ENCODE measurements at places on chromosomes 5 and 9. TPM values are rescaled to one million over a fixed set of nuclear protein-coding genes. Genes with fewer than 3 reads are reported as not detected.
A peak's percentile ranks its signal among the peaks of the same experiment; 100 is the strongest.

- no peak for DNase-seq
These were observed 11.1 kb downstream of the NIPSNAP3B start for GRCh38 chr9:104774831-104775573.

- DNase-seq = no peak
These were observed 56.5 kb upstream of the HAND1 start for GRCh38 chr5:154534457-154535050.

- no peak for DNase-seq
These were observed 518.1 kb downstream of the AGTPBP1 start for GRCh38 chr9:85223506-85224125.

DNA sequence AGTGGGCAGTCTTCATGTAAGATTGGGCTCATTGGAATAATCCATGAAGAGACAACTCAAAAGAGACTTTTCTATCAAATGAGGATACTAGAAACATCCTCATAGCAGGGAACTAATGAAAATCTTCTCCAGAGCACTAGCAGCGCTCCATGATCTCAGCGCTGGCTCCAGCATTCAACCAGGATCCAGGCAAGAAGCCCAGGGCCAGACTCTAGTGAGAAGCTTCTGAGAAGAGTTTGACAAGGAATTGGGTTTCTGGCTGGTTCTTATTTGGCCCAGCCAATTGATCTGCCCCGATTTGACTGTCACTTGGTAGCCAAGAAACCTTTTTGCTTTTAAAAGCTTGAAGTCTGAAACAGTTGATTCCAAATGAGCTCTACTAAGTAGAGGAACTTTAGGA is 60.1 kb downstream of the AOPEP start:
- no peak for DNase-seq

DNA sequence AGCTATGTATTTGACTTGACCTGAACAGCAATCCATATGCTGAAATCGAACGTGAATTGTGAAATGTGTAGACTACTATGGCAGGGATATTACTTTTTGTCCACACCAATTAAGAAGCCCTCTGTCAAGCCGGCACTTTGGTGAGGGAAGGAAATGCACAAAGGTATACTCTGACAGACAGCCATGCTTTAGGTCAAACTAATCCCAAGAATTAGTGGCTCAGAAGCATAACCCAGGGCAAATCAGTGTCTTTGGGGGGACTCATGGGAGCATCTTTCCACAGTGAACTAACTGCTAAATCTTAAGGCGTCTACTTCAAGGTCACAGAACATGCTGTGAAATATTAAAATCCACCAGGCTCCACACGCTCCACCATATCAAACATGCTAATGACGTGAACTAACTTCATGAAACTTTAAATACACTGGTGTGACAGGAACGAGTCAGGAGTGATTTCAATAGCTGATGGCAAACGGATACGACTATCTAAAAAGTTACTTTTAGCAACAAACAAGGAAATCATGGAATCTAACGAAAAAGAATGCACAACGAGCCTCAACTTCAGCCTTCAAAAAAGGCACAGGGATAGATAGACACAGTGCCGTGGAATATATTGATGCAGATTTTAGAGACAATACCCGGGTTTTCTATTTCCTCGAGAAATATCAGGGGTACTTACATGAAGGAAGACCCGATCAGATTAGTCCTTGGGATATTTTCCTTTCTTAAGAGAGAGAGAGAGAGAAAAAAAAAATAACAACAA is 527 bp downstream of the MEF2C start:
- no peak for DNase-seq

DNA sequence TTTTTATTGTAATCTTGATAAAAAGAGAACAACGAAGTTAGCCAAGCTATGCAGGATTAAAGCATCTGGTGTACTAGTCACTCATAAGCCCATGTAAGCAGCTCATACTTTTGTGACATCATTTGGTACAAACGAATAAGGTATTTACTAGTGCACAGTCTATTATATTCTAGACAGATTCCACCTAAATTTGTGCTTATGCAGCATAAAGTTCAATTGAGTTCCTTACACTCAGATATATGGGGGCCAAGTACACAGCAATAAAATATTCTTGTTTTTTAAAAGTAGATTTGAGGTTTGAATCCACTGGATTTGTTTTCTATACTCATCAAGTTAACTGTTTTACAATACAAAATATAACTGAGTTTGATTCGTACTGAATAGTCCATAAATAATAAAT is 1621.2 kb downstream of the MAT2B start:
- DNase-seq = no peak

GRCh38 chr5:150505041-150505511 is 2.9 kb upstream of the NDST1 start:
- DNase-seq = no peak

GRCh38 chr5:173315495-173316338 is 12.5 kb downstream of the STC2 start:
- peak; percentile 65 for DNase-seq

GRCh38 chr5:33649549-33650482 is 209.1 kb downstream of the TARS1 start:
- DNase-seq = no peak

GRCh38 chr9:81530310-81530810 is 159.0 kb downstream of the TLE1 start:
- no peak for DNase-seq

DNA sequence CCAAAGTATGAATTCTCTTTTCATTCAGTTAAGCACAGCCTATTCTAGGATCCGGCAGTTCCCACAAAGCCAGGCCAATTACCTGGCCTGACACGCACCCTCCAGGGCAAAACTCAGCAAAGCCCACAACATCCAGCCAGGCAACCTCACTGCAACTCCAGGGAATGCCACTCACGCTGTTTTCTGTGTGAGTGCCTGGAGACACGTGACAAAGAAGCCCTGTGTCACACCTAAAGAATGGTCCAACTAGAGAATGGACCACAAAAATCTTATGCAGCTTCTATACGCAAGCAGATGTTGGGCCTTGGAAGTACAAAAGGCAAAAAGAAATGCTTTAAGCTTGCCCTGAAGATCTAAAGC is 20.2 kb downstream of the RETREG1 start:
- no peak for DNase-seq

GRCh38 chr9:133792721-133793470 is 54.7 kb upstream of the SARDH start:
- peak; percentile 57 for DNase-seq

Gene SLC36A2
- not detected for total RNA-seq

Gene HSD17B3
- total RNA-seq = 0.84 TPM

Gene PTGDS
- total RNA-seq = not detected

Gene MARCHF11
- not detected for total RNA-seq

Gene EPB41L4B
- total RNA-seq = 23.1 TPM

Gene FRMD3
- total RNA-seq = 2.7 TPM

Gene PTPN3
- total RNA-seq = 9.2 TPM

Gene KIAA0825
- 13.2 TPM for total RNA-seq

Gene UGCG
- 39.0 TPM for total RNA-seq
